Type B pancreatic cell (in vitro differentiated cells): ENCODE measurements at places on chromosomes 11 and 22. TPM values are rescaled to one million over a fixed set of nuclear protein-coding genes. Genes with fewer than 3 reads are reported as not detected.

TTC17 gene
- total RNA-seq: 67.0 and 94.9 TPM in 2 replicates

GRCh38 chr11:112745973-112746372, 215.2 kb upstream of the NCAM1 start:
- DNase-seq: no peak

DNA sequence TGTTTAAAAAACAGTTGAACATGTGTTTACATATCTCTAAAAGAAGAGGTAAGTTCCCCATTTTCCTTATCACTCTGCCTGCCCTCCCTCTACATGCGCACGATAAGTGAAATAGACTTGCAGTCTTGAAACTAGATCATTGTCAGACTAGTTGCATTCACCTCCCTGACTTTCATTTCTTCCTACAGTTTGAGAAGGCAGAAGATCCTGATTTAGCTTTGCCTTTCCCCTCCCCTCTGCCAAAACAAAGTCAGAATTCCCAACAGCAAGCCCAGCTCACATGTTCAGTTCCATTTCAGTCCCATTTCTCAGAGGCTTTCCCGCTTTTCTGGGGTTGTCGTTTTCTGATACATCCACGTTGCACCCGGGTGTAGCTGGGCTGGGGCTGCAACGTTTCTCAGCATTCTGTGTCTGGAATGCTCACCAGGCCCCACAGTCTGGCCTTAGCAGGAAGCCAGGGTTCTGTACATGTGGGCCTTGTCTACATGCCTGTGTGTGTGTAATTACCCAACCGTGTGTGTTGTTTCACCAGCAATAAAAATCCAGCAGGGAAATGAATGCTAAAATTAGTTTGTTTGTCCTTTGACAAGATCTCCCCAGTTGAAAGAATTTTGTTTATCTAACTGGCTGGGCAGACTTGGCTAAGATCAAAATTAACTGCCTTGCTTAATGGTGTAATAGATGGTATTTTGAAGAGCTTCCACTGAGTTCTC, 179.2 kb downstream of the DBX1 start:
- DNase-seq: no peak

YPEL4 gene
- 0.38 and 0.48 TPM in 2 replicates for total RNA-seq

- peak; percentile 77 for DNase-seq
Measured at GRCh38 chr11:67118181-67118766, 789 bp upstream of the KDM2A start.

- DNase-seq: no peak
Measured at GRCh38 chr11:1832211-1832919, 2.4 kb upstream of the SYT8 start.

- no peak for DNase-seq
Measured at GRCh38 chr22:27962268-27963044, 43.4 kb upstream of the PITPNB start.

- no peak for DNase-seq
Measured at GRCh38 chr11:2151500-2152257, 9.3 kb downstream of the INS start.

OR8G5 gene
- total RNA-seq: 0.26 TPM in 1 of 2 replicates, not detected in the other

PHOX2A gene
- total RNA-seq: 2.8 and 3.0 TPM in 2 replicates

GRCh38 chr22:37036655-37037377, 14.7 kb upstream of the KCTD17 start:
- no peak for DNase-seq

DNA sequence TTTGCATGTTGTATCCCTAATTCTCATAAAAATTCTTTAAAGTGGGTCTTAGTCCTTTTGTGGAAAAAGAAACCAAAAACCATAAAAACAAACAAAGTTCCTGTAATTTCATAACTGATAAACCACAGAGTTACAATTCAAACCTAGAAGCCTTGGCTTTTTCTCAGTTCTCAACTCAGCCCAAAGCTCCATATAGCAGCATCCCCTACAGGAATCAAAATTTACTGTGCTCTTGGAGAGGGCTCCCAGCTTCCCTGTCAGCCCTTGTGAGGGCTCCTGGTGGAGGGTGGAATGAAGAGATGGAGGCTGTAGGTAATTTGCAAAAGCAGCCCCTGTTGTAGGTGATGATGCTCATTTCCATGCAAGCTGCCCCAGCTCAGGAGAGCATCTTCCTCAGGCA, 506.1 kb upstream of the KIRREL3 start:
- no peak for DNase-seq

- no peak for DNase-seq
Measured at GRCh38 chr11:93963072-93963471, 58.1 kb upstream of the HEPHL1 start.

GRCh38 chr11:133323354-133323753, 208.9 kb downstream of the OPCML start:
- no peak for DNase-seq

GRCh38 chr11:20844216-20844615, 174.8 kb downstream of the NELL1 start:
- DNase-seq: no peak

- no peak for DNase-seq
Measured at GRCh38 chr11:93648158-93648557, 13.3 kb upstream of the CEP295 start.

CHORDC1 gene
- total RNA-seq: 51.5 and 63.7 TPM in 2 replicates

- DNase-seq: peak; percentile 62
Measured at GRCh38 chr11:120134106-120134930, 3.6 kb downstream of the TRIM29 start.

OR52I1 gene
- total RNA-seq: not detected in 2 replicates

GRCh38 chr11:12211331-12212065, 101.1 kb downstream of the MICAL2 start:
- DNase-seq: no peak

NECTIN1 gene
- total RNA-seq: 62.9 and 128 TPM in 2 replicates

DNA sequence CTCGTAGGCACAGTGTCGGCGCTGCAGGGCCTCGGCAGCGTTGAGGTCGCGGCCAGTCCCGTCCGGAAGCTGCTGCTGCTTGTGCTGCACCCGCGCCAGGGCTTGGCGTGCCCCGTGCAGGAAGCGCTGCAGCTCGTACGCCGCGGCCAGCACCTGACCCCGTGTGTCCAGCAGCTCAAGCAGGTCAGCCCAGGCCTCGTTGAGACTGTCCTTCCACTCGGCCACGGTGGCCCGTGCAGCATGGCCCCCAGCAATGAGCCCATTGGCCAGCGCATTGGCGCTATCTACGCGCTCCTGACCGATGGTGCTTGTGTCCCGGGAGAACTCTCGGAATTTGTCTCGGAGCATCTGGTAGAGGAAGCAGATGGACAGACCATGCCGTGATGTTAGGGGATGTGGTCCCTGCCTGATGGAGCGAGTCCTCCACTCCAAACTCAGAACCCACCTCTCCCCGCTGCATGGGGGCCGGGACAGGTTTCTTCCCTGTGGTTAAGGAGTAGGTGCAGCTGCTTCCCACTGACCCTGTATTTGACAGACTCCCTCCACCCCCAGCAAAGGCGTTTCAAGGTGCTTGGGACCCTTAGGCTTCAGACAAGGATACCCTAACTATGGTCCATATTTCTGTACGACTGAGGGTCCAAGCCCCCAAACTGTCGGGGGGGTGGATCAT, 13.8 kb upstream of the RBM4B start:
- no peak for DNase-seq

- DNase-seq: peak; percentile 73
Measured at GRCh38 chr11:69702239-69702691, 1.6 kb downstream of the FGF19 start.

C1QTNF5 gene
- total RNA-seq: 2.0 and 4.0 TPM in 2 replicates

PELI3 gene
- total RNA-seq: 17.9 and 25.0 TPM in 2 replicates

APBB1 gene
- 38.4 and 61.6 TPM in 2 replicates for total RNA-seq

C11orf58 gene
- total RNA-seq: 115 and 148 TPM in 2 replicates

DNA sequence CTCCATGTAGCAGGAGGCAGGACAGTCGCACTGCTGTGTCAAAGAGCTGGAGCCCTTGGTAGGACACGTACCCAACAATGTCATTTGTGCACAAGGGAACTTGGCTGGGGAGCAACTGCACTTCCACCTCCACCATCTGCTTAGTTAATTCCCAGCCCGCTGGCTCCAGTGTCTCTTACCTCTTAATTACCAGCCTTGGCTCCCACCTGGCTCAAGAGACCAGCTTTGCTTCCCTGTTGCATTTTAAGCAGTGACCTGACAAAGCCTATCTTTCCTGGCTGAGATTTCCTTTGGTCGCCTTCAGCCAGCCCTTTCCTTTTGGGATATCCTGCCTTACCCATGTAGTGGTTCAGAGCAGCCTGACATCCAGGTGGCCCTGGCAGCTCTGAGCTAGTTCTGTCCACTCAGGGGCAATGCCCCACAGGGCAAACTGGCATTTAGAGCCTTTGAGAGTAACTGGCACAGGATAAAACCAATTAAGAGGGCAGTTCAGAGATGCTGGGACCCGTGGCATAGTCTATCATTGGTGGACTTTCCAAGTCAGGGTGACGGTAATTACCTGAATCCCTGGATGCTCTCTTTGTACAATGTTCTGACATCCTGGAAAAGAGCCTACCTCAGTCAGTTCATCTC, 212.6 kb upstream of the SORL1-AS1 start:
- no peak for DNase-seq

SLC16A8 gene
- total RNA-seq: not detected in 2 replicates

UPK3A gene
- 0.29 and 0.62 TPM in 2 replicates for total RNA-seq

RNF215 gene
- 16.9 and 29.2 TPM in 2 replicates for total RNA-seq

- no peak for DNase-seq
Measured at GRCh38 chr11:35454362-35454761, 35.0 kb upstream of the SLC1A2 start.

PKNOX2 gene
- total RNA-seq: 0.95 and 15.3 TPM in 2 replicates

MS4A6E gene
- not detected in 2 replicates for total RNA-seq

- DNase-seq: no peak
Measured at GRCh38 chr22:40036591-40037225, 42.0 kb downstream of the FAM83F start.

IFITM5 gene
- not detected in 2 replicates for total RNA-seq

HMGXB4 gene
- 18.4 and 32.7 TPM in 2 replicates for total RNA-seq

GRCh38 chr11:4619514-4619913, 11.5 kb upstream of the TRIM68 start:
- no peak for DNase-seq

OAF gene
- total RNA-seq: 17.1 and 67.5 TPM in 2 replicates

GRCh38 chr11:125941619-125942611, 3.9 kb upstream of the VSIG10L2 start:
- DNase-seq: no peak

GRCh38 chr11:30059172-30059815, 42.5 kb upstream of the KCNA4 start:
- no peak for DNase-seq

GRCh38 chr22:44028091-44028490, 4.0 kb downstream of the PARVB start:
- no peak for DNase-seq

IL18 gene
- total RNA-seq: 0.94 and 1.3 TPM in 2 replicates

DNA sequence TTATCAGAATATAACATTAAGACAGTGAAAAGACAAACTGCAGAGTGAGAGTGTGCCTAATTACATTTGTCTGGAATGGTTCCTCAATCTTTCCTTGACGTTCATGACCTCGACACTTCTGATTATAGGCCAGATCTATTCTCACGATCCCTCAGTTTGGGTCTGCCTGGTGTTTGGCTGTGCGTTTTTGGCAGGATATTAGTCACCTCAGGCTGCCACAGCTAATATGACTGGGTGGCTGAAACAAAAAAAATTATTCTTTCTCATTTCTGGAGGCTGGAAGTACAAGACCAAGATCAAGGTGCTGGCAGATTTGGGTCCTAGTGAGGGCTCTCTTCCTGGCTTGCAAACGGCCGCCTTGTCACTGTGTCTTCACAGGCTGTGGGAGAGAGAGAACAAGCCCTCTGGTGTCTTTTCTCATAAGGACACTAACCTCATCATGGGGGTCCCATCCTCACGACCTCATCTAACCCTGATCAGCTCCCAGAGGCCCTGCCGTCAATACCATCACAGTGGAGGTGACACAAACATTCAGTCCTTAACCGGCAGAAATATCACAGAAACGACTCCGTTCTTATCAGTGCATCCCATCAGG, 23.2 kb downstream of the IFITM10 start:
- no peak for DNase-seq

GRCh38 chr11:102047305-102047924, at the start of gene CFAP300:
TSS of gene CFAP300 (plus strand) at chr11:102047437. CDS start at chr11:102047471, 34 bp downstream.
- DNase-seq: peak; percentile 84

BBOX1 gene
- total RNA-seq: 0.27 and 0.69 TPM in 2 replicates

GRCh38 chr11:61733120-61733978, 19.1 kb upstream of the MYRF start:
- DNase-seq: peak; percentile 82

GRCh38 chr11:3220521-3221407, 2.2 kb upstream of the MRGPRG start:
- peak; percentile 67 for DNase-seq

- DNase-seq: no peak
Measured at GRCh38 chr11:48082771-48083170, 102.4 kb downstream of the PTPRJ start.

GRCh38 chr22:34301569-34301968, 381.3 kb upstream of the LARGE1 start:
- no peak for DNase-seq
